Sigmoid colon (tissue), 7 donors: ENCODE measurements at places on chromosomes 5 and 9. TPM values are rescaled to one million over a fixed set of nuclear protein-coding genes. Genes with fewer than 3 reads are reported as not detected.

DNA sequence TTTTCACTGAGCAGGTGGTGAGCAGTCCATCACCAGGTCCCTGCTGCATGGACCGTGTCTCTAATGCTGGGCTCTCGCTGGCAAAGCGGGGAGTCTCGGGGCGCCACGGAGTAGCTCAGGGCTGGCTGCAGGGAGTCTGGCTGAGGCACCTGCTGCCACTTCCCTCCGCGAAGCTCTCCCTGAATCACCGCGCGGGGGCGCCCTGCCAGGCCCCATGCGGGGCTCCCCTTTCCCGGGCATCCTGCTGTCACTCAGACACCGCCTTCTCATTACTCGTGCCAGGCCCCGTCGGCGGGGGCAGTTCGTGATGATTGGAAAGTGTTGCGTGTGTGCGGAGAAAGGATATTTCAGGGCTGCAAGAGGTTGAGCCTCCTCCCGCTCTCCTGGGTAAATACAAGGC is 335.8 kb downstream of the IRX2 start:
- H3K4me3 ChIP-seq: no peak overlapping the region
- H3K4me1 ChIP-seq: no peaks in the 10 kb centered on the region
- H3K36me3 ChIP-seq: no peaks in the 10 kb centered on the region
- H3K27ac ChIP-seq: no peak overlapping the region
- no peaks in the 10 kb centered on the region for H3K27me3 ChIP-seq

DNA sequence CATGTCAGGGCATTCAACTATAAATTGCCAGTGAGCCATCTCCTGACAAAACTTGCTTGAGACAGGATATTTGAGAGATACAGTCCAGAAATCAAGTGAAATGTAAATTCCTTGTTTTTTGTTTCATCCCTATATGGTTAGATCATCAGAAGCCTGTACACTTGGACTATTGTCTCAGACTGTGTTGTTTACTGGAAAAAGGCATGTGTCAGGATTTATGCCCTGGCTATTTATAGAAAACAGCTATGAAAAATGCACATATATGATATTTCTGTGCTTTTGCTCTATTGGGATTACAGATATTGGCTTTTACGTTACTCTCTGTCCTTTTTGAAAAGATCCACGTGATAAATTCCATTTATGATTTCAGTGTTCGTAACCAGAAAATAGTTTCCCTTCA is 44.2 kb downstream of the IL31RA start:
- DNase-seq: no peak
- no peak overlapping the region for H3K27ac ChIP-seq
- H3K4me3 ChIP-seq: no peak overlapping the region
- H3K27me3 ChIP-seq: no peaks in the 10 kb centered on the region
- H3K36me3 ChIP-seq: no peaks in the 10 kb centered on the region

Gene QRFP
- not detected for total RNA-seq

Gene SVEP1
- 77.5 TPM for total RNA-seq
